ENCODE measurements at places on chromosomes 13 and 19.

DNA sequence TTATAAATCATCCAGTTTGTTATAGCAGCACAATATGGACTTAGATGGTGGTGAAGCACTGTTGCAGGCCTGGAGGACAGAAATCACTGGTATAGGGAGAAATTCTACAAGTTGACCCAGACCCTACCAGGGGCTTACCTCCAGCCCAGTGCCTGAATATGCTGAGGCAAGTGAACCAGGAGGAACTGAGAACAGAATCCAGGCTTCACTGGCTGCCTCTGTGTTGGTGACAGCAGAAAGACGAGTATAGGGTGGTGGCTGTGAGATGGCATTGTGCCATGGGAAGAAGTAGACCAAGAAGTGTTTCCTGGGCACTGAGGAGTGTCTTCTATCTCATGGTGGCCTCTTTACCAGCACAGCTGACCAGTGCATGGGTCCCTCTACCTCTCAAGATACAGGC is 15.9 kb upstream of the EID2 start:
- DNase-seq: no peak

DNA sequence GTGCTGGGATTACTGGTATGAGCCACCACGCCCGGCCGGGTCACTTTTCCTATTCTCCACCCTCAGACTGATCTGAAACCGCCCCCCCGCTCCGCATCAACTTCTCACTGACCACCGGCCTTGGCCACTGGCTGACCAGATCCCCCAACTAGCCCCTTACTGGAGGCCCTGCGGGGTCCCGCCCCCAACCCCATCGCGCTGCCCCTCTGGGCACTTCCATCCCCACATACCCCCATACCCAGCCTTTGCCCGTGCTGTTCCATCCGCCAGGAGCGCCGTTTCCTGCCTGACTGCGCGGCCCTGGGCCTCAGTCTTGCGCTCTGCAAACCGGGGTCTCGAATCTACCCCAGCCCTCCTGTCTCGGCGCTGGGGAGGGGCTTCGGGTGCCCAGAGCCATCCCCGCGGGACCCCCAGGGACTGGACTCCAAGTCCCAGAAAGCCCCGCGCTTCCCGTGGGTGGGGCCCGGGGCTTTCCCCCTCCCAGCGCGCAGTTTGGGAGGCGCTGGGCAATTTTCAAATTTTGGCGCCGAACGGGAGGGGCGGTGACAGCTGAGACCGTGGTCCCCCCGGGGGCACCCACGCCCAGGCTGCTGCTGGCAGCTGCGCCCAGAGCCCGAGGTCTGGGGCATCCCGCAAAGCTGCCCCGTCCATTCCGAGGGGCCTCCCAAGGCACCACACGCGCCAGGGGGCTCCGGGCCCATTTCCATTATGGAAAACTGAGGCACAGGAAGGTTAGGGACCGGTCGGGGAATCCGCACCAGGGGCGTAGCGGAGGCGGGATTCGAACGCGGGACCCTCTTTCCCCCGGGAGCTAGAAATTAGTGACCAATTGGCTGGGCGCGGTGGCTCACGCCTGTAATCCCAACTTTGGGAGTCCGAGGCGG is 5.2 kb upstream of the LMNB2 start:
- peak; percentile 71 for DNase-seq

DNA sequence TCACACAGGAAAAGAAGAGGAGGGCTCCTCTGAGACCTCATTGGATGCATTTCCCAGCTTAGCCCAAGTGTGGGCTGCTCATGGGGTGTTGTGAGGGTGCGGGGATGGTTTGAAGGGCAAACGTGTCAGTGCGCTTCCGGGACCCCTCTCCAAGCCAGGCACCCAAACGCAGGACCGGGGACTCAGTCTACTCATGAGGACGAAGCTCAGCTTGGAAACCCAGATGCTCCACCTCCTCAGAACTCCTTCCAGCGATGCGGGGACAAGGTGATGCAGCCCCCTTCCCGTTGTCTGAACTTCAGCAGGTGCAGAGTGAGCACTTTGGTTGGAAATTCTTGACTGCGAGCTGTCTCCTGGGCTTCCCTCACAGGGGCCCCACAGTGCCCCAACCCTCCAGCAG is 33.1 kb upstream of the MTIF3 start:
- no peak for DNase-seq

- DNase-seq: no peak
Measured at GRCh38 chr13:46908501-46908900, 11.6 kb upstream of the HTR2A start.

DNA sequence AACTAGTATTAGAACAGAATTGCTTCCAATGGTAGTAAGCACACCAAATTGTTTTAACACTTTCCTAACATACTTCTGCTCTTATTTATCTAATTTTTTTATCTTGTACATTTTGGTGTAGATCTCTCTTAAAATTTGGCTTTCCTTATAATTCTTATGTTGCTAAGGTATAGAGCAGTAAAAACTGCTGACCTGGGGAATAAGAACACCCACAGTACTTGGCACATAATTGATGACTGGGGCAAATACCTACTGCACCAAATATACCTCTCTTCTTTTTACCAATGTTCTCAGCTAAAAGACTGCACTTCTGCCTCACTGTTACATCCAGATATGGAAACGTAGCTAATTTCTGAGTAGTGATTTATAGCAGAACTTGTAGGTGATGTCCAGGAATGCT is 642.2 kb downstream of the LIG4 start:
- no peak for DNase-seq

GRCh38 chr13:103168901-103169508 is 102.8 kb upstream of the SLC10A2 start:
- no peak for DNase-seq

DNA sequence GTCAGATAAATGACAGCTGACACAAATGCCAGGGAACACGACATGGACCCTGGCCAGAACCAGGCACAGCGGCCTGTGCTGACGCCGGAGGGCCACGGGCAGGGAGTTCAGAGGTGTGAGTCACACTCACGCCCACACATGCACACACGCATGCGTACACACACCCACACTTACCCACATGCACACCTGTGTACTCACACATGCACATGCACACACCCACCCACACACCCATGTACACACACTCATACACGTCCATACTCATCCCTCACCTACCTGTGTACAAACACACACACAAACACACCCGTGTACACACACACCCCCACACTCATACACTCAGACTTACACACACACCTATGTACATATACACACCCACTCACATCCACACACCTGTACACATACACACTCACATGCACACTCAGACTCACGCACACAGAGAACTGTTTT is 40.4 kb downstream of the MLLT1 start:
- DNase-seq: no peak

GRCh38 chr13:42992764-42993122 is 702 bp upstream of the EPSTI1 start:
- DNase-seq: no peak

GRCh38 chr13:80299046-80299445 is 41.9 kb downstream of the SPRY2 start:
- DNase-seq: no peak

GRCh38 chr19:3506384-3507340 is 551 bp downstream of the FZR1 start:
- DNase-seq: no peak

DNA sequence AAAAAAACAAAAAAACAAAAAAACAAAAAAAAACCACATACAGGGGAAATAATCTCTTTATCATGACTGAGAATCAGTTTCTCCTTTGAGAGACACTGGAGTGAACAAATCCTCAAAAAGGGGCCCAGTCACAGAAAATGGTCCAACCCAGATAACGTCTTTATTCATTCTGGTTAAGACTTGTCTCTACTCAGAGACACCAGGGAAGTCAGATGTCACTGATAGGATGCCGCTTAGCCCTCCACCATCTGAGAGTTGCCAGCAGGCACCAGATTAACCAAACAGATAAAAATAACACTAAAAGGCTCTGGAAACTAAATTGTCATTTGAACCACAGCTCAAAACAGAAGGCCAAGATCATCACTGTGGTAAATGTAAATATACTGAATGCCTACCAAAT is 1163.4 kb upstream of the ATXN8OS start:
- DNase-seq: no peak

DNA sequence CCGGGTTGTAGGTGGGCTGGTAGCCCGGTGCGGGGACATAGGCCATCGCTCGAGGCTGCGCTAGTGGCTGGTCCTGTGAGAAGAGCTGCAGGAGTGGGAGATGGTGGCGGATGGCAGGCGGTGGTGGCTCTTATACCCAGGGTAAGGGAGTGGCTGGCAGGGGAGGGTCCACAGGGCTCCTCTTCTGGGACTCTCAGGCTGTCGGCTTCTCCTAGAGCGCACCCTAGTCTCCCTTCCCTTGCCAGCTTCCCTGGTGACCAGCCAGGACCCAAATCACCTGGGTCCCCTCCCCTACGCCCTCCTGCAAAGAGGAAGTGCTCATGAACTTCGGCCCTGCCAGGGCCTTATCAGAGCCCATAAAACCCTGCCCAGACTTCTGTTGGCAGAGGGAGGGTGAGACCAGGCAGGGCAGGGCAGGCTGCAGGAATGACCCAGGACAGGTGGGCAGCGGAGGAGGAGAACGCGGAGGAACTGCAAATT is at the start of gene LGALS4:
LGALS4 (minus strand) TSS at position 105 of the 480 bp plus-strand sequence; CDS start at position 46, 59 bp downstream.
- no peak for DNase-seq

DNA sequence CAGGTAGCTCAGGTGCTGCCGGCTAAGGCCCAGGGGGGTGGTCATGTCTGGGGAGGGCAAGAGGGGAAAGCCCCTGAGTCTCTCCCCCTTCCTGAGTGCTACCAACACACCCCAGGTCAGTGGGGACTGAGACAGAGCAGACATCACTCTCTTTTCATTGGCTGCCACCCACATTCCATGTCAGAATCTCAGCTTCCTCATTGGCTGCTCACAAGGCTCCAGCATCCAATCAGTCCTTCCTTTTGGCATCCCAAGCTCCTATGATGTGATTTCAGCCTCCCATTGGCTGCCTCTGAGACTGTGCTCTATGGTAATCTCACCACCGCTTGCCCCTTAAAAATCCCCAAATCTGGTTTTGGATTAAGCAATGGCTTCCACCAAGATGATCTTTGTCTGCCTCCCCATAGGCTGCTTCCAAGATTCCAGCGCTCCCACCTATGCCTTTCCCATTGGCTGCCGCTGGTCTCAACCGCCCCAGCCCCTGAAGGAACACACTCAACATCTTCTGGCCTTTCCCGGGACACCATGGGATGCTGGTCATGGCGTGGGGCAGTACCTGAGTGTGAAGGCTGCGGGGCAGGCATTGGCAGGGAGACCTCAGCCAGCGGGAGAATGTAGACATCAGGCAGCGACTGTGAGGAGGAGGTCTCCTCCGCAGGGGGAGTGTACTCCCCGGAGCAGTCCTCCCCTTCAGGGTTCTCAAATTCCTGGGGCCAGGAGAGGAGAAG is 2.0 kb downstream of the LMTK3 start:
- no peak for DNase-seq

- no peak for DNase-seq
Measured at GRCh38 chr19:8357007-8357521, 6.9 kb upstream of the ANGPTL4 start.

DNA sequence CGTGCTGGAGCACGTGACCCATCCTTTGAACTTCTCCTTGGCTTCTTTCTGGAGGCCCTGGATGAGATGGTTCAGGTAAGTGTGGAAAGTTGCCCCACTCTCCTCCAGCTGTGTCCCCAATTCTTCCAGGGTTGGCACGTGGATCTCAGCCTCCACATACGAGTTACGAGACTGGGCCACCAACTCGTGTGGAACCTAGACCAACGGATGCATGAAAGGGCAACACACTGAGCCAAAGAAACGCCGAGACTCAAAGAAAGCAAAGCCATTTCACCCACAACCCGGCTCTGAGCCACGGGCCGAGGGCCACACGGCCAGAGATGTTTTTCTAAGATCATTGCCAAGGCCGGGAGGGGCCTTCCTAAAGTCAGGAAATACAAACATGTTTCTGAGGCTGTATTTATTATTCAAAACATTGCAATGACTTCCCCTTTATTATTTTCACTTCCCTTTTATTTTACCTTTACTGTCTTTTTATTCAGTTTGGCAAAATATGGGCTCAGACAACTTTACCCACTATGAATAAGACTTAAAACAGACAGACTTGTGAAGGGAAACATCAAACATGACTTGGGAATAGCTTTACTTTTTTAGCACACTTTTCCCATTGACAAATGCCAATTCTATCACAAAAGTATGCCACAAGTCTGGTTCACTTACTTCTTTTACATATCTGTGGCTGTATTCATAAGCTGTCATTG is 94.6 kb downstream of the KL start:
- DNase-seq: no peak

DNA sequence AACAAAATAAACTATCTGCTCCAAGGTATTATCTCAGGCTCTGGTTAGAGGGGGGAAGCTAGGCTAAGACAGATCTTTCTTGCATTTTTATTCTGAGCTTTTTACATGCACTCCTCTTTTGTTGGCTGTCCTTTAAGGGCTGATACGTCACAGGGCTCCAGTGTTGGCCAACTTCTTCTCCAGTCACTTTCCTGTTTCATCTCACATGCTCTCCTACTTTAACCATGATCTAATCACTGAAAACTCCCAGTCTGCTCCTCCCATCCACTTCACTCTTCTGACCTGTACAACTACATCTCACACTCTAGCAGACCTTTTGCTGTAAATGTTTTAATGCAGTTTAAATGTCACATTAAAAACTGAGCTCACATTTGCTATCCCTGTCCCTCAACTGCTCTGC is 510.0 kb upstream of the KLF12 start:
- DNase-seq: no peak

DNA sequence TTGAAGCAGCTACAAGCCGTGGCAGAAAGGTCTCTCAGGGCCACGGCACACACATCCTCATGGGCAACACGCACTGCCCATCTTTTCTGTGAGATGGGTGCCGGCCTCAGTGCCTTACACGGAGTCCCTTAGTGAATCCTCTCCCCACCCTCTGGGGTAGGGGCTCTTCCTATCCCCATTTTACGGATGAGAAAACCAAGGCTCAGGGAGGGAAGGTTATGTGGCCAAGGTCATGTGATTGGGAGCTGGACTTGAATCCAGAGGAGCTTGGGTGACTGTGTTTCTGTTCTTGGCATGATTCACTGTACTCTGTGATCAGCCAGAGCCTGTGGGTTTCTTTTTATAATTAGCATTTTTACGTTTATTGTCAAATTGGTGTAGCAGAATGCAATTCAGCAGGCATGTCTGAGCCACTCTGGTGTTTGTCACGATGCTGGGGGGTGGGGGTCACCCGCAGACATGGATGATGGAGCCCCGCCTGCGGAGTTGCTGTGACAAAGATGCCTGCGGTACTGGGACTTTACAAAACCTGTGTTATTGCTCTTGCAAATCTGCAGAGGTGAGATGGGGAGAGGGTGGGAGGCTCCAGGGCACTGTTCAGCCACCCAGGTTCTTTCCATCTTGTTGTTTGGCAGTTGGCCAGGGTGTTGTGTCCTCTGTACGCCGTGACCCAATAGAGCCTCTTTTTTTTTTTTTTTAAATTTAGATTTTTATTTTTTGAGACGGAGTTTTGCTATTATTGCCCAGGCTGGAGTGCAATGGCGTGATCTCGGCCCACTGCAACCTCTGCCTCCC is 4.5 kb downstream of the SCN1B start:
- no peak for DNase-seq

DNA sequence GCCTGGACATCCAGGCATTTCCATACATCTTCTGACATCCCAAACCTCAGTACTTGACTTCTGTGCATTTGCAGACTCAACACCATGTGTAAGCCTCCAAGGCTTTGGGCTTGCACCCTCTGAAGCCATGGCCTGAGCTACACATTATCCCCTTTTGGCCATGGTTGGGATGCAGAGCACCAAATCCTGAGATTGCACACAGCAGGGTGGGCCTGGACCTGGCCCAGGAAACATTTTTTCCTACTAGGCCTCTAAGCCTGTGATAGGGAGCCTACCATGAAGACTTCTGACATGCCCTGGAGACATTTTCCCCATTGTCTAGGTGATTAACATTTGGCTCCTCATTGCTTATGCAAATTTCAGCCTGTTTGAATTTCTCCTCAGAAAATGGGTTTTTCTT is 853.4 kb upstream of the SPRY2 start:
- DNase-seq: no peak

All from activated CD4-positive, alpha-beta T cell treated with anti-CD3 and anti-CD28 coated beads for 24 hours (primary cell).